ENCODE measurements at places on chromosomes 2 and 18.

DNA sequence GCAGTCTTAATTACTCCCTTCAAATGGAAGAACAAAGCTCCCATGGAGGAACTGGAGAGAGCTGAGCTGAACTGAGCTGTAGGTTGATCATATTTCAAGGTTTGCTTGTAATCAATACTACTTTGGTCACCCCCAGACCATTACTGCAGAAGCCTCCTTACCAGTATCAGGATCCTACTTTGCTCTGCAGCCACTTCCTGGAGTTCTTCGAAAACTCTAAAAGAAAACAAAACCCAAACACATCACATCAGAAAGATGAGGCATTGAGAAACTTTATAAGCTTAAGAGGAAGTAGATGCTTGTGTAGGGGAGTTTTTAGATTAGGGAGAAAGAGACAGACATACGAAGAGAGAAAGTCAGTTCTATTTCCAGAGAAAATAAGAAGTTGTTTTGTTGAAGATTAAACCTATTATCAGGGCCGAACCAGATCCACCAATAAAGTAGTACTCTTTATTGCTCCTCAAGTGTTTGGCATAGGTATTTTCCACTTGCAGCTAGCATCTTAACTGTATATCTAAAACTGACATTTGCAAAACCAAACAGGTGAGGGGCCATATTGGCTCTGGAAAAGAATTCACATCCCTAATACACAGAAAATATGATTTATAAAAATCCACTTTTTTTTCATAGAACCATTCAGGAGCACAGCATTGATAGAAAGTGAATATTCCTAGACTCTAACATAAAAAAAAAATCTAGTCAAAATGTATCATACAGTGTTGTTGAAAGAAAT is 166.9 kb upstream of the KLF7 start:
- DNase-seq: no peak

DNA sequence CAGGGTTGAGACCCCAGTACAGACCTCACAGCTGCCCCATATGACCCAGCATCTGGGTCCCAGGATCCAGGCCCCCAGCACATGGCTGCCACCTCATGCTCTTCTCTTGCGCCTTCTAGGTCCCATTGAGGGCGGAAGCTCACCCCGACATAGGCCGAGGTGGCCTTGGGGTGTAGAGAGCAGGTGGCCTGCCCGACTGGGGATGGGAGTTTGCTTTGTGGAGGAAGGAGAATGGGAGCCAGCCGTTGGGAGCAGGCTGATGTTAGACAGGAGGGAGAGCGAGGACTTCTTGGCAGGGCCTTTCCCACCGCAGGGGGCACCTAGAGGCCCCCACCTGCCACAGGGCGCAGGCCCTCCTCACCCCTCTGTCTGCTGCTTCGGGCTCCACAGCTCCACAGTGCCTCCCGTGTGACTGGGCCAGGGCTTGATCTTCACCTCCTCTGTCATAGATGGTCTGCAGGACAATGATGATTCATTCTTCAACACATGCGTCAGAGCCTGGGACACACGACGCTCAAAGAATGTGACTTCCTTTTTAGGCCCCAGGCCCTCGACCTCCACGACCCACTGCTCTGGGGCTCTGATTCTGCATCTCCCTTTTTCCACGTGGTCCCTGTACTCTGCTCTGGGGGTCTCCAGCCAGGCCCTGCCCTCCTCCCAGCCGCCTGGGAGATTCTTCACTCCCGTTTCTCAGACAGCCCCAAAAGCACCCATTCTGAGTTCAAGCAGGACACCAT is 86.6 kb upstream of the ODC1 start:
- DNase-seq: peak; percentile 27

DNA sequence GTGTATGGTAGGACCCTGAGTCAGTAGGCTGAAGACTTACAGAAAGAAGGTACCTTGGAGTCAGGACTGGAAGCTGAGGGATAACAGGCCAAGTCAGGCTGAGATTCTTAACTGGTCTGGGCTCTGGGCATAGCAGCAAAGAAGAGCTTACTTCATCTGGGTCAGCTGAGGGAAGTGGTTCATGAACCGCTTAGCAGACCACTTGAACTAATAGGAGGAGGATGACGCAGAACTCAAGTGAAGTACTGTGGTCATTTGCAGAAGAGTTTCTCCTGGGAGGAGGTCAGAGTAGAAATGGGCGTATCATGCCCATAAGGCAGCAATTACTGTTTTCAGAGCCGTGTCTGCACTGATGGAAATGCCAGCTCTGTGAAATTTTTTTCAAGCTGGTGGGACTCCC is 164.5 kb downstream of the LCLAT1 start:
- DNase-seq: peak; percentile 23

DNA sequence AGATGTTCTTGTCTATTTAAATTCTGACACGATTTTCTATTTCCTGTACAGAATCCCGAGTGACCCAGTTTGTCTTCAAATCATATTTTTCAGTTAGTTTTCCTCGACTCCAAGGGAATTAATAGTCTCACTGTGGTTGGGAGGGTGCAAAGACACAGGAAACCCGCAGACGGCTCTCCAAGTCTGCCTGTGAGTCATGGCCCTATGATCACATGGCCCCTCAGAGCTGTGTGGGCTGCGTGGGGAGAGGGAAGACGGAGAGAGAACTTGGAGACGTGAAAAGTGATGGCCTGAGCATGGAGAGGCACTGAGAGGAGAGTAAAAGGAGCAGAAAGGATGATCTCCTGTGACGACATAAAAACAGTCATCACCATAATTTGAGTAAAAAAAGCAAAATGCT is 989.9 kb downstream of the DCDC2C start:
- DNase-seq: no peak

GRCh38 chr2:219864154-219864553 is 236.7 kb downstream of the SLC4A3 start:
- no peak for DNase-seq

GRCh38 chr2:39513641-39514094 is 76.6 kb upstream of the MAP4K3 start:
- peak; percentile 97 for DNase-seq

GRCh38 chr18:6743999-6744398 is 14.5 kb downstream of the ARHGAP28 start:
- DNase-seq: no peak

GRCh38 chr2:25334482-25334881 is 7.2 kb downstream of the DNMT3A start:
- no peak for DNase-seq

All from renal cortical epithelial cell (primary cell).